ENCODE measurements at places on chromosomes 3 and 15.

DNA sequence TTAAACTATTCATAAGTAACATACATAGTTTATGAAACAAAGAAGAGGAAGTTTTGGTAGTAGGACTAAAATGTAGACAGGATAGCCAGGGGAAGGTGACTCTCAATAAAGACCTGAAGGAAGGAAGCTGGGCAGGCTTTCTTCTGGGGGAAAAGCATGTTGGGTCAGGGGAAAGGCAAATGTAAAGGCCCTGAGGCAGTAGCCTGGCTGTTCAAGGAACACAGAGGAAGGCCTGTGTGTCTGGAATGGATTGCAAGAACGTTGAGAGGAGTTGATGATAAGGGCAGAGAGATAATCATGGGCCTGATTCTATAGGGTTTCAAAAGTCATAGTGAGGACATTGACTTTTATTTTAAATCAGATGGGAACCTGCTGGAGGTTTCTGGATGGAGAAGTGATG, 167.6 kb downstream of the SNRK start:
- no peak for DNase-seq

GRCh38 chr3:145869958-145870357, 291.0 kb downstream of the PLOD2 start:
- no peak for DNase-seq

- no peak for DNase-seq
Observed at GRCh38 chr3:70832089-70832833, 519.8 kb upstream of the MDFIC2 start.

DNA sequence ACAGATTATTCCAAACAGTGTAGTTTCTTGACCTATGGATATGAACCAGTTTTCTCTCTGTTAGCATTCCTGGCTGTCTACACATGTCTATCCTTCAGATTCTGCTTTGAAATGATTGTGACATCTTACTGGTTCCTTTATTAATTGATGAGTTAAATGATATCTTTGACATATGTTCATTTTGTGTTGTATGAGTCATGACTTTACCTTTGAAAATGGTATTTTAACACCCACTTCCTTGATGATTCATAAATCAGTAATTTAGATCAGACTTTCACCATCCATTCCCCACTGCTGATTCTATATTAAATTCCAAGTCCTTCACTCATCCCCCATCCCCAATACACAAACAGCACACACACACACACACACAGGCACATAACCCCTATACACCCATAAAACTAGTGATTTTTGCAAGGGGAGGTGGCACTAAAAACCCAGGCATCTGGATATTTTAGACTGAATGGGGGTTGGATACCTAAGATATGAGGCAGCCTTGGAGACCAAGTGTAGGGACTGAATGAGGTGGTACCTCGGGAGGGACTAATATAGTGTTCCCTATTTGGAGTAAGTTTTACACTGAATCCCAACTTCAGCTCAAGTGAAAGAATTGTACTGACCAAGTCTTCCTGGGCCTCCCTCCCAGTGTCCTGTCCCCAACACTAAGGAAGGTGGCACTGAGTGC, 9.7 kb downstream of the CCK start:
- no peak for DNase-seq

- no peak for DNase-seq
Observed at GRCh38 chr15:41730543-41730942, 43.7 kb upstream of the MAPKBP1 start.

GRCh38 chr3:83946554-83946953, 1012.2 kb upstream of the CADM2 start:
- peak; percentile 5 for DNase-seq

GRCh38 chr15:95503640-95504225, 826.8 kb upstream of the NR2F2 start:
- DNase-seq: no peak

- peak; percentile 27 for DNase-seq
Observed at GRCh38 chr15:25250011-25250596, 188.7 kb downstream of the UBE3A start.

- no peak for DNase-seq
Observed at GRCh38 chr3:158110658-158111018, 749 bp downstream of the RSRC1 start.

- DNase-seq: no peak
Observed at GRCh38 chr3:101184111-101184510, 136.3 kb downstream of the IMPG2 start.

DNA sequence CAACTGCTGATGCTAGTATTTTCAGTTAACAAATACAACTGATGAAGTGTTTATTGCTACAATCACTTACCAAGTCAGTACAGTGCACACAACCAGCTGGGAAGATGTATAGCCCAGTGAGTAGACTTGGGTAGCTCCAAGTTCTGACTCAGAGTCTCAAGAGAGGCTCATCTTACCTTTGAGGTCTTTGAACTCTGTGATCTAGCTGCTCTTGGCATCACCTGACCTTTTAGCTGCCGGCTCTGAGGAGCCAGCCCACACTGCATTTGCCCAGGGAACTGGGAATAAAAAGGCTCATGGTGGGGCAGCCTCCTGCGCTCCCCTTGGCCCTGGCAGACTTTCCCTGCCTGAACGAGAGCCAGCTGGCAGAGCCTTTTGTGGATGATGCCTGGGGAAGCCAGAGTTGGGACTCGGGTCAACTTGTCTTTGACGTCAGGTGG, 82.6 kb downstream of the CEMIP start:
- DNase-seq: no peak

DNA sequence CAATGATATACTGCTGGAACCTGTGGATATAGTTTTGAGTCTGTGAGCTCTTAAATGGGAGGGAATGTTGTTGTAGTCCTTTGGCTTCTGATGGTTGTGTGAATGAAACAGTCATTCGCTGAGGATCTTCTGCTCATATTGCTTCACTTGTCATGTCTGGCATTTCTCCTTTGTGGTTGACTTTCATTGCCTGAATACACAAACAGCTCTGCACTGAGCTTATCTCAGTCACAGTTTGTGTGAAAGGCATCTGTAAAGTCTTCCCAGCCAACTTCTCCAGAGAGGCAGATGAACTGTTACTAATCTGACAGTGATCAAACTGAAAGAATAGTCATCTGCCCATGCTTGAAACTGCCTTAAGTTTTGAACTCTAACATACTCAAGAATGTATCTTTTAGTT, 59.8 kb downstream of the TMED3 start:
- DNase-seq: no peak

- DNase-seq: no peak
Observed at GRCh38 chr3:126970101-126970500, 12.8 kb upstream of the PLXNA1 start.

- no peak for DNase-seq
Observed at GRCh38 chr3:12423918-12424630, 60.2 kb upstream of the TSEN2 start.

GRCh38 chr3:8800016-8800415, 30.6 kb upstream of the OXTR start:
- DNase-seq: no peak

DNA sequence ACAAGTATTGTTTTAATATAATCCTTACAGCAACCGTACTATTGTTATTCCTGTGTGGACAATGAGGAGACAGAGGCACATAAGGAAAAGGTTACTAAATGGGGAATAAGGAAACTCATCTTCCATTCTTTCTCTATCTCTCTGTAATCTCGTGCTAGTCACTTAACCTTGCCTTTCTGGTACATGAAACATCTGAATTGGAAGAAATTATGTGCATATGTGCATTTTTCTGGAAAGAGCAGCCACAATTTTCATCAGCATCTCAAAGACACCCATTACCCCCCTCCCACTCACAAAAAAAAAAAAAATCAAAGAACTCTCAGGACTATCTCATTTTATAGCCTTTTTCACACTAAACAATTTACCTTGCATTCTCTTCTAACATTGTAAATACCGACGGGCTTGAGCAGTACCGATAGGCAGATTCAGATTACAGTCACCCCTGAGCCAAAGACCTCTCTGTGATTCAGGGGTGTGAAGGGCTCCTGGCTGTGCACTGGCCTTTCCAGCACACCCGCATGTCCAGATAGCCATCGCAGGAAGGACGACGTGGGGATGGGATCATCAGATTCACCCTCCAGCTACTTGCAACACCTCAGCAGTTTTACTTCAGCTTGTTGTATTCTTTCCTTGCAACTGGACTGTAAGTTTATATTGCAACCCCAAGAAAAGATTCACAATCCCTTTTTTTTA, 48.1 kb downstream of the CASR start:
- no peak for DNase-seq

GRCh38 chr15:74869372-74869725, 3.8 kb downstream of the SCAMP2 start:
- no peak for DNase-seq

DNA sequence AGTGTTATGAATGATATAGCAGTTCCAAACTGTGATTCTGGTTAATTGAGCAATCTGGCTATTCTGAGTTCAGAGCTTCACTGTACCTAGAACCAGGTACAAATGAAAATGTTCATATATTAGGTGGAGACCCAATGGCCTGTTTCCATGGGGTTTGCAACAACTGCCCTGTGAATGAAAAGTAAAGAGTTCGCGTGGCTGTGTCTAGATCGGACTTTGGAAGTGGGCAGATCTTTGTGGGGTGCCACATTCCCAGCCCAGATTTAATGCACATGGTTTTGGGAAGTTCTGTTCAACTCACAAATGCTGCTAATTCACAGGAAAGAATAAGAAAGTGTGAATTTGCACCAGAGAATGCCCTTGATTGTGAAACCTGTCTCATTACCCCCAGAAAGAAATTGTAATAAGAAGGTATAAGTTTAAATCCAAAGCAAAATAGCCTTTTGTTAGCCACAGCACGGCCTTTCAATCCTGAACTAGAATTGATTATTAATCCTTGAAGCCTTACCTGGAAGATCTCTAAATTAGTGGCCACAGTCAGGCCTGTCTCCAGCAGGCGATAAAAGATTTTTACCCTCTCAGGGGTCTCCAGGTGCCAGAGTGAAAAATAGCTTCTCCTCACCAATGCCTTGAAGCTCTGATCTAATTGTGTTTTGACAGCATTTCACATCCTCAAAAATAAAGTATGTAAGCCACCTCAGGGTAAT, 22.6 kb downstream of the WHAMM start:
- peak; percentile 8 for DNase-seq

DNA sequence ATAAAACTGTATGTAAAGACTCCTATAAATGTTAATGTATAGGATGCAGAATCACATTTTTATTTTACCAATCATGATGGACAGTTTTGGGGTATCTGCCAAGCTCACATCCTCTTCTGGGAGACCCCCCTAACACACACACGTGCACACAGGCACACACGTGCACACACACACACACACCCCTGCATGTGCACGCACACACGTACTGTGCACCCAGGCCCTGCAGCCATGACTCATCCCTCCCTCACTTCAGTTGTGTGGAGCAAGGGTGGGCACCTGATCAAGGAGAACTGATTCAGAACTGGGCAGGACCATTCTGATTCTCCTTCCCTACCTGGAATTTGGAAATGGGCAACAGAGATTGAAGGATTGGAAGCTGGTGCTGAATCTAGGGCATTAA, 16.0 kb upstream of the MINDY4B start:
- no peak for DNase-seq

GRCh38 chr3:187011915-187012314, 81.6 kb downstream of the ST6GAL1 start:
- no peak for DNase-seq

DNA sequence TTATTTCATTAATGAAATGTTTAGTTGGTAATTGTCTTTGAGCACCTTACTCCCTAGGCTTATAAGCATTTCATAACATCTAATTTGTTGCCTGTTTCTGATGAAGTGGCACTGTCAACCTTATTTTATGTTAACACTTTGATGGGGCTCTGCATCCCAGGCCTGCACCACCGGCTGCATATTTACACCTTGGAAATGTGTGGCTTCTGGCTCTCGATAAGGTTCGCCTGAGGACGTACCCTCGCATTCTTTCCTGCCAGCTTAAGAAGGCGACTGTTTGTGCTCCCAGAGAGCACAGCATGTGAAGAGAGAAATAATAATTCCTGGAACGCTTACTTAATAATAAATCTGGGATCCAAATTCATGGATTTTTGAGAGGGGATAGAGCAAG, 763.3 kb upstream of the CFAP20DC start:
- DNase-seq: peak; percentile 12
